ENCODE measurements at places on chromosomes 7 and 10.
A peak's percentile ranks its signal among the peaks of the same experiment; 100 is the strongest.

DNA sequence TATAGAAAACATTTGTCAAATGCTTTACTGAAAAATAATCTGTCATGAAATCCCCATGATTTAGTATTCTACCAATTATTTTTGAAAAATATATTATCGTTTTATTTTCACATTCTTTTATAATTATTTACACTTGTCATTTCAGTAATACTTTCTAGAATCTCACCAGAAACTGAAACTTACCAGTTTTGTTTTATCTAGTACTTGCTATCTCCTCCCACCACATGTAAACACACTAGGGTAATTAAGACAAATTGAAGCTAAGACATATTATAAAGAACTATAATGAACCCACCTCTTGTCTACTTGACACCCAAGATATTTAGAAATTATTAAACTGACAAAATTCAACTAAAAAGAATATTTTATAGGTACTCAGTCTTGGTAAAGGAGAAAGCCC lies 51.5 kb upstream of the GRM3 start:
- no peak overlapping the region for H3K27ac ChIP-seq
- no peaks in the 10 kb centered on the region for H3K4me1 ChIP-seq
- H3K4me3 ChIP-seq: no peak overlapping the region
- H3K27me3 ChIP-seq: no peaks in the 10 kb centered on the region

- no peaks in the 10 kb centered on the region for H3K36me3 ChIP-seq
- no peaks in the 10 kb centered on the region for H3K27me3 ChIP-seq
- H3K27ac ChIP-seq: no peak overlapping the region
- no peak overlapping the region for H3K4me3 ChIP-seq
Observed at GRCh38 chr10:128763588-128763987, 637.4 kb upstream of the MKI67 start.

DNA sequence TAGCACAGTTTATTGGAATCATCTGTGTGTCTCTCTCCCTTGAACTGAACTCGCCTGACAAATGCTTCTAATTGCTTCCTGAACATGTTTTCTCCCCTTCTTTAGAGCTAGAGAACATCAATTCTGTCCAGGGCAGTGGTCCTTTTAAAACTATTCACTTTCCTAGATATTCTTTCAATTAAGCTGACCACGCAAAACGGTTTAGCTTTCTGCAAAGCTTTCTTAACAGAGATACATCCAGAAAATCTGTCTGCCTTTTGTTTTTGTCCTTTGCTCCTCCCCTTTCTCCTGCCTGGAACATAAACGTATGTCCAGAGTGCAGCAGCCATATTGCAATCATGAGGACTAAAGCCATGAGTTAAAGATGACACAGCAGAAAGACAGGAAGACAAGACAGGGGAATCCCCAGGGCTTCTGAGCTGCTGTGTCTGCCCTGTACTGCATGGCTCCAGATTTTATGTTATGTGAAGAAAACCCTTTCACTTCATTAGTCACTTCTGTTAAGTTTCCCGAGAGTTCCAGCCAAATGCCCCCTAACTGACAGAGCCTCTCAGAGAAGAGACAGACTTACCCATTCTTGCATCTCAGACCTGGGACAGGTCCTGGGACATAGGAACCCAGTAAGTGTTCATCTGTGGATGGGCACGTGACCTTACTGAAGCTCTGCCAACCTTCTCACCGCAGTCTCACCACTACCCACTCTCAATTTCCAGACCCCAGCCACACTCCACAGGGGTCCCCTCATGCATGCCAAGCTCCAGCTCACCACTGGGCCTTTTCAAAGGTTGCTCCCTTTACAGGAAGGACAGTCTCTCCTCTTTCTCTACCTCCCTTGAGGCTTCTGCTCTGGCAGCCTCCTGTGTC lies 35.0 kb upstream of the CPXM2 start:
- no peak overlapping the region for H3K27ac ChIP-seq
- H3K4me3 ChIP-seq: no peak overlapping the region
- no peak for DNase-seq
- H3K4me1 ChIP-seq: no peaks in the 10 kb centered on the region

GRCh38 chr7:40763319-40764287 lies 628.8 kb downstream of the SUGCT start:
- H3K36me3 ChIP-seq: no peaks in the 10 kb centered on the region
- H3K4me3 ChIP-seq: no peak overlapping the region
- no peak overlapping the region for H3K27ac ChIP-seq
- H3K27me3 ChIP-seq: no peaks in the 10 kb centered on the region
- no peaks in the 10 kb centered on the region for H3K4me1 ChIP-seq

- H3K4me1 ChIP-seq: no peaks in the 10 kb centered on the region
- no peak for DNase-seq
- peak overlapping the region; percentile 100 for H3K4me3 ChIP-seq
Observed at GRCh38 chr10:68074031-68074774, 880 bp downstream of the HERC4 start.

DNA sequence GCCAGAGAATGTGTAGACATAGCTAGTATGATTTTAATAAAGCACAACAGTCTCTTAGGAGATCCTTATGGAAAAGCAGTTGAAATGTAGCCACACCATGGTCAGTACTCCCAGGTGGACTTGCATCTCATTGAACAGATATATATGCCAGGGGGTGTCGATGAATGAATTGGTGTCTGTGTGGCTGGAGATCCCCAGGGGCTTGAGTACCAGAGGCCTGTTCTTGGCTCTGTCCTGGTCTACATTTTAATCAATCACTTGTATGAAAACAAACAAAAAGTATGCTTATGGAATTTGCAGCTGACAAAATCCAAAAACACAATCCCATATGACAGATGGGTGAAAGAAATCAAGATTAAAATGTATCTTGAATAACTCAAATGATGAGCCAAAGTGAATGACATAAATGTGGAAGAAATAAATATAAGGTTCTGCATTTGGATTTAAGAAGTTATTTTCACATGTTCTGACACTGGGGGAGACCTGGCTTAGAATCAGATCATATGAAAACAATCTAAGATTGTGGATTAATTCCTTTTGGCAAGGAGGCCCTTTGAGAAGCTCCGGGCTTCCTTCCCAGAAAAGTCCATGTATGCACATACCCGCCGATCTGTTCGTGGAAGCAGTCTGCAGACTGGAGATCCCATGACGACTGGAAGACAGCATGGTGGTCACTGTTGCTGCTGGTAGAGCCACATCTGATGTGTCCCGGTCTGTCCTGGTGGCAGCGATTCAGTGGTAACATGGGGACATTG lies 15.6 kb downstream of the CLEC2L start:
- no peak overlapping the region for H3K4me3 ChIP-seq
- DNase-seq: no peak
- no peak overlapping the region for H3K27ac ChIP-seq
- H3K36me3 ChIP-seq: no peaks in the 10 kb centered on the region
- no peaks in the 10 kb centered on the region for H3K27me3 ChIP-seq

Measured in breast epithelium (tissue), 4 donors.